Activated naive CD8-positive, alpha-beta T cell treated with anti-CD3 and anti-CD28 coated beads, Interleukin-2, amount 10 ng/mL, durations not matched to agents 7 days and 5 days (primary cell): ENCODE measurements at places on chromosomes 7 and 10. TPM values are rescaled to one million over a fixed set of nuclear protein-coding genes. Genes with fewer than 3 reads are reported as not detected.

Gene THAP5
- total RNA-seq: 38.9 TPM

DNA sequence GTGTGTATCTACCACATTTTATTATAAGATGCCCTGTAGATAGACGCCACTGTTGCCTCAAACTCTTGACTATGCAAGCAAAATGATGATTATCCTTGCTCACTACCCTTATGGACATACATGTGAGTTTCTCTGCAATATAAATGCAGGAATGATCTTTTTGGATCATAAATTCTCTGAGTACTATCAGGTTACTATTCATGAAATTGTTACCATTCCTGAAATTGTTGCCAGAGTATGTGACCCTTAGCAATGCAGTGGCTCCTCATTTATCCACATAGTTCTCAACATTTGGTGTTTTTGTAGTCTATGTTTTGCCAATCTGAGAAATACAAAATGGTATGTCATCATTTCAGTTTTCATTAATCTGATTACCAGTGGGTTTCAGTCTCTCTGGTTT lies 166.2 kb upstream of the FAM3C start:
- no peak for DNase-seq
- no peak overlapping the region for H3K27ac ChIP-seq
- no peaks in the 10 kb centered on the region for H3K36me3 ChIP-seq
- H3K4me3 ChIP-seq: no peak overlapping the region

Gene EBF3
- total RNA-seq: not detected

- H3K4me3 ChIP-seq: no peak overlapping the region
- peaks cover 21% of the 10 kb centered on the region for H3K27me3 ChIP-seq
- DNase-seq: no peak
- H3K36me3 ChIP-seq: no peaks in the 10 kb centered on the region
- H3K4me1 ChIP-seq: no peaks in the 10 kb centered on the region
Observed at GRCh38 chr7:25382869-25383268, 154.6 kb upstream of the NPVF start.

- no peak overlapping the region for H3K27ac ChIP-seq
- H3K4me1 ChIP-seq: peaks cover 9% of the 10 kb centered on the region
- no peak overlapping the region for H3K4me3 ChIP-seq
- no peak for DNase-seq
Observed at GRCh38 chr10:86798025-86798424, 41.6 kb downstream of the BMPR1A start.

DNA sequence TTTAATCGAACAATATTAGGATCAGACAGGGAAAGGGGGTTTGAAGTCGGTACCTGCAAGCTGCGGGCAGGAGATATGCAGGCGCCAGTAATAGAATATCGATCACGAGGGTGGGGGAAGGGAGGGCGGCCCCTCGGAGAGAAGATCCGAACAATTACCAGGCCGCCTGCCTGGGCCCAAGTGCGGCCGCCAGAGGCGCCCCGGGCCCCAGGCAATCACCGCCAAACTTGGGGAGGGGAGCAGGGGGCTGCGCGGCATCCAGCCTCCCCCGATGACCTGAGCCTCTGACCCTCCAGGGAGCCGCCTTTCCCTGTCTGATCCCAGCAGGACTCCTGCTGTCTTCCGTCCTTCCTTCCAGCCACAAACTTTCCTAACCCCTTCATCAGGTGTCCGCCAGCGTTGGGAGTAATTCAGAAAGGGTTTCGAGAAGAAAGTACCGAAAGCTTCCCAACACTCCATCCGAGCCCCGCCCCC lies 1.1 kb downstream of the NKX1-2 start:
- H3K36me3 ChIP-seq: no peaks in the 10 kb centered on the region
- H3K27ac ChIP-seq: no peak overlapping the region
- H3K4me3 ChIP-seq: peak overlapping the region; percentile 17
- peaks cover 12% of the 10 kb centered on the region for H3K4me1 ChIP-seq
- DNase-seq: no peak

Gene ADCYAP1R1
- total RNA-seq: not detected

- no peak overlapping the region for H3K4me3 ChIP-seq
- peaks cover 4% of the 10 kb centered on the region for H3K27me3 ChIP-seq
- no peaks in the 10 kb centered on the region for H3K4me1 ChIP-seq
- H3K36me3 ChIP-seq: no peaks in the 10 kb centered on the region
Observed at GRCh38 chr7:155182406-155182970, 112.4 kb downstream of the HTR5A start.

Gene RNLS
- total RNA-seq: 3.5 TPM

Gene SUN3
- not detected for total RNA-seq

DNA sequence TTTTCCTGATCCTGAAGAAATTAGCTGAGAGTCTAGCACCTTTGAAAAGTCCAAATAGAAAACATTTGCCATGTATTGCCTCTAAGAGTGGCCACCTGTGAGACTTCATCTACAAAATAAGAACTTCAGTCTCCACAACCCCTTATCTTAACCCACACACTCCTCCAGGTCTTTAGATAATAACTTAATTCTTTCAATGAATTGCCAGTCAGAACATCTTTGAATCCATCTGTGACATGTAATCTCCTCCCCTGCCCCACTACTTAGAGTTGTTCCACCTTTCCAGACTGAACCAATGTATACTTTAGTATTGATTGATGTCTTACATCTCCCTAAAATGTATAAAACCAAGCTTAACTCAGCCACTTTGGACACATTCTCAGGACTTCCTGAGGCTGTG lies 84.4 kb upstream of the FAM171A1 start:
- H3K4me1 ChIP-seq: no peaks in the 10 kb centered on the region
- H3K27me3 ChIP-seq: peaks cover 24% of the 10 kb centered on the region
- H3K4me3 ChIP-seq: no peak overlapping the region
- DNase-seq: no peak
- H3K27ac ChIP-seq: no peak overlapping the region
- no peaks in the 10 kb centered on the region for H3K36me3 ChIP-seq

Gene PNLIP
- total RNA-seq: not detected

DNA sequence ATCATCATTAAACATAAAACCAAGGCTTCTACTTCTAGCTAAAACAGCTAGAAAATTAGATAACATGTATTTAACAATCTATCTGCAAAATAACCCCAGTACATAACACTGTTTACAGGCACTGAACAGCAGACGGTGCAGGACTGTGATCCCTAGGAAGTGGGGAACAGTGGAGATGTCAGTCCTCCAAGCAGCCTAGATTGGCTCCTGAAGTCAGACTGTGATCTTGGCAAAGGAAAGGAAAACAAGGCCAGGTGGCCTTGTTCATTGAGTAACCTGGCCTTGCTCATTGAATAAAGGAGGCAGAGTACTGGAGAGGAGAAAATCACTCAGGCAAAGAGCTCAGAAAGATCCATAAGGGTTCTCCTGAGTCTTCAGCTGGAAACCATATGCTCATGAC lies 77.7 kb upstream of the DIP2C start:
- no peak overlapping the region for H3K27ac ChIP-seq
- H3K4me1 ChIP-seq: no peaks in the 10 kb centered on the region
- H3K27me3 ChIP-seq: peaks cover 19% of the 10 kb centered on the region
- no peak for DNase-seq

DNA sequence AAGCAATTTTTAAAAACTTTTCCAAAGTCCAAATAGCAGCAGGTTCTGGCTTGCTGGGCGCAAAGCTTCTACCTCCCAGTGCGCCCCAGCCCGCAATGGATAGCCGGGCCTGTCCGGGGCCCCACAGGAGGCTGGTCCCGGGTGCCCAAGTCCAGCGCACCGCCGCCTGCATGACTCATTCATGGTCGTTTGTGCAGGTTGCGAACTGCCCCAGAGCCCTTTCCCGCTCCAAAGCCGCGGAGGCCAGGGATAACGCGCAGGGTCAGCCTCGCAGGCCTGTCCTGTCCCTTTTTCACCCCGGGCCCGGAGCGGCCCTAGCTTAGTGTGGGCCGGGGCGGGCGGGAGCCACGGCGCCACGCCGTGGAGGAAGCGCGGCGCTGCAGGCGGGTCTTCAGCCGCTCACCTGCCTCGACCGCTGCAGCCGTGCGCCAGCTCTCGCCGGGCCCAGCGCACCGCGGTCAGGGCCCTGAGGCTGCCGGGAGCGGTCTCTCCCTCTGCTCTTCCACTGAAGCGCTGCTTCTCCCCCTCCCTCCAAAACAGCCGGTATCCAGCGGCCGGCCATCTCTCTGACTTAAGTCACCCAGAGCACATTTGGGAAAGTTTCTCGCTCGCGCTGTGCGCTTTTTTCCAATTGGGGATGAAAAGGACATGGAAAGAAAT lies 1.7 kb upstream of the EGR2 start:
- DNase-seq: peak; percentile 83
- peaks cover 2% of the 10 kb centered on the region for H3K36me3 ChIP-seq

Gene CTAGE6
- total RNA-seq: 1.9 TPM

DNA sequence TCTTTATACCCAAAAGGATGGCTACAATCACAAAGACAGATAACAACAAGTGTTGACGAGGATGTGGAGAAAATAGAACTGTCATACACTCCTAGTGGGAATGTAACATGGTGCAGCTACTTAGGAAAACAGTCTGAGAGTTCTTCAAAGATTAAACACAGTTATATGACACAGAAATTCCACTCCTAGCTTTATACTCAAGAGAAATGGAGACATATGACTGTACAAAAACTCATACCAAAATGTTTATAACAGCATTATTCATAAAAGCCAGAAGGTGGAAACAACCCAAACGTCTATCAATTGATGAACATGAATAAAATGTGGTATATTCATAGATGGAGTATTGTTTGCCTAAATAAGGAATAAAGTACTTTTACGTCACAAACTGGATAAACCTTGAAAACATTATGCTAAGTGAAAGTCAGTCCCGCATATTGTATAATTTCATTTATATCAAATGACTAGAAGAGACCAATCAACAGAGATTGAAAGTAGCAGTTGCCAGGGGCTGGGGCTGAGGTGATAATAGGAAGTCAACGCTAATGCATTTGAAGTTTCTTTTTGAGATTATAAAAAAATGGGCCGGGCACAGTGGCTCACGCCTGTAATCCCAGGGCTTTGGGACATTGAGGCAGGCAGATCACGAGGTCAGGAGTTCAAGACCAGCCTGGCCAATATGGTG lies 61.6 kb upstream of the SRPK2 start:
- no peaks in the 10 kb centered on the region for H3K27me3 ChIP-seq
- H3K4me3 ChIP-seq: no peak overlapping the region
- peaks cover 2% of the 10 kb centered on the region for H3K36me3 ChIP-seq
- peaks cover 3% of the 10 kb centered on the region for H3K4me1 ChIP-seq

DNA sequence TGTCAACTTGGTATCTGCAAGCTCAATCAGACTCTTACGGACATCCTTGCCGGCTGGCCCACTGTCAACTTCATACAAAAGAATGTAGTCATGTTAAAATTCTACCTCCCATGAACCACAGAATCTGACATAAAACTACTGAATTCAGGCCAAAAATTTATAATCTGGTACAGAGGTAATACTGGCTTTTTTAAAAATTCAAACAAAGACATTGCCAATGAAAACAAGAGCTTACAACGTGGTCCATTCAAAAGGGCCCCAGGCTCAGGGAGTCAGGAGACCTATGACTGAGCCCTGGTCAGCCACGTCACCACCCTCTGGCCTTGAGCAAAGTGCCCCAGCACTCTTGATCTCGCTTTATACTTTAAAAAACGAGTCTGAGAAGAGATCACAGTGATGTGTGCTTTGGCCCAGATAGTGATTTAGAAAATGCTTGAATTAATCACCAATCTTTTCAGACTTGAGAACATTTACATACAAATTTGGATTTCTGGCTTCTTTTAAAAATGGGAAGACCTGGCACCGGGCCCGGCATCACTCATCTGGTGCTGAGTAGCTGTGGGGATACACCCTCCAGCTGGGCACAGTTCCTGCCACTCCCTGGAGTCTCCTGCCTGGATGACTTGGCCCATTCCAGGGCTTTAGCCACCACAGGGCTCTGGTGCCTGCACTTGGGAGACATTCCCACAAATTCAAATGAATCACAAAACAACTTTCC lies 94.1 kb downstream of the PIP4K2A start:
- H3K27ac ChIP-seq: no peak overlapping the region
- H3K36me3 ChIP-seq: peaks cover 11% of the 10 kb centered on the region
- DNase-seq: no peak
- H3K4me1 ChIP-seq: peaks cover 69% of the 10 kb centered on the region
- no peak overlapping the region for H3K4me3 ChIP-seq

DNA sequence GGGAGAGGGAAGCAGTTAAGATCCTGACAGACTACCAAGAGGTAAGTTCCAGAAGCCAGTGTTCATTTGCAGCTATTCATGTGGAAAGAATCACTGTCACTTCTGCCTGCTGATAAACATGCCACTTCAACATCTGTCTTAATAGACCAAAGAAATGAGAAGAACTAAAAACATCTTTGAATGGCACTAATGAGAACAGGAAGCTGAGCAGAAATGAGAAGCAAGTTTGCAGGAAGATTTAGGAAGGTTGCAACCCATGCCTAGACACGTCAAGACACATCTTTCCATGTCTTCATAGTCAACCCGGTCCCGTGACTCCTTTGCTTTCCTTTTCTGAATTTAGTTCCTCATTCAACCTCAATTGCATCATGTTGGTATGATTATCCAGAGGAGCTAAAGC lies 180.0 kb downstream of the PDE1C start:
- no peaks in the 10 kb centered on the region for H3K36me3 ChIP-seq
- no peak overlapping the region for H3K27ac ChIP-seq
- no peak for DNase-seq
- no peaks in the 10 kb centered on the region for H3K27me3 ChIP-seq
- H3K4me1 ChIP-seq: no peaks in the 10 kb centered on the region

Gene CCL24
- total RNA-seq: not detected

GRCh38 chr7:35831208-35831607 lies 30.4 kb downstream of the SEPTIN7 start:
- peaks cover 23% of the 10 kb centered on the region for H3K4me1 ChIP-seq
- H3K27ac ChIP-seq: no peak overlapping the region
- H3K27me3 ChIP-seq: no peaks in the 10 kb centered on the region
- H3K36me3 ChIP-seq: peaks cover 46% of the 10 kb centered on the region
- no peak for DNase-seq

Gene CPA2
- not detected for total RNA-seq

DNA sequence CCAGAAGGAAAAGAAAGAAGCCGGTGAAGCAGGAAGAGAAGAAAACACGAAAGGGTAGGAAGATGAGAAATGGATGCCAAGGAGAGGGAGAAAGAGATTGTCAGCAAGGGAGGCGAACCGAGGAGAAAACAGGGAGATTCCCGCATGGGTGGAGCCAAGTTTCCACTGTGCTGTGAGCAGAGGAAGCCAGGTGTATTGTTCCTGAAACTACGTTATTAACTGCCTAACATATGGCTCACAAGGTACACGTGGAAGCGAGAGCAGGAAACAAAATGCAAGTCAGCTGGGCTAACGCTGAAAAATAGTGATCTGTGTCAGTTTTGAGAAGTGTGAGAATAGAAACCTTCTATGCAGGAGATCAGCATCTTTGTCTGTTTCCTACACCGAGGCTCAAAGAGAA lies 20.4 kb upstream of the HIPK2 start:
- no peaks in the 10 kb centered on the region for H3K27me3 ChIP-seq
- peaks cover 2% of the 10 kb centered on the region for H3K36me3 ChIP-seq
- peaks cover 8% of the 10 kb centered on the region for H3K4me1 ChIP-seq
- H3K27ac ChIP-seq: no peak overlapping the region
- DNase-seq: no peak
- H3K4me3 ChIP-seq: no peak overlapping the region

- DNase-seq: no peak
- no peak overlapping the region for H3K27ac ChIP-seq
- H3K4me1 ChIP-seq: no peaks in the 10 kb centered on the region
- H3K4me3 ChIP-seq: no peak overlapping the region
- H3K36me3 ChIP-seq: no peaks in the 10 kb centered on the region
Observed at GRCh38 chr10:77428691-77429395, 208.8 kb downstream of the KCNMA1 start.

Gene CCDC3
- total RNA-seq: not detected

Gene TMEM26
- total RNA-seq: not detected

GRCh38 chr7:80449836-80450235 lies 62.0 kb downstream of the GNAT3 start:
- H3K27me3 ChIP-seq: no peaks in the 10 kb centered on the region
- no peak overlapping the region for H3K27ac ChIP-seq
- no peaks in the 10 kb centered on the region for H3K4me1 ChIP-seq
- H3K4me3 ChIP-seq: no peak overlapping the region
- no peak for DNase-seq

Gene SLC16A12
- total RNA-seq: not detected
